Fibroblast of skin of scalp (primary cell): ENCODE measurements at places on chromosomes 4 and X.

DNA sequence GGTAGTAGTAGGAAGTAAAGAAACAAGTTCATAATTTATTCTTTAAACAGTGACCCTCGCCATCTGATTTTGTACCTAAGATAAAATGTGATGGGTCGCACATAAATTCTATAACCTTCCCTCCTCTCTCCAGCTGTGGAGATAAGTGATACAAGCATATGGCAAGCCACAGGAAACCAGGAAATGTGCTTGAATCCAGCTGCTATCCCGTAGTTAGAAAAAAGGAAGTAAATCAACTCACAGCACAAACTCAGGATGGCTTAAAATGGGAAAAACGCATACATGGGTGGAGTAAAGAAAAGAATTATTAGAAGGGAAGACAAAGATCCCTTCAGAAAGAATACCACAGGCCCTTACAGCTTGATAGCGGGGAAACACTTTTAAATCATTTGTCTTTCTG lies 78.2 kb downstream of the ZNF827 start:
- DNase-seq, result no peak

GRCh38 chr4:147916351-147916750 lies 184.5 kb downstream of the ARHGAP10 start:
- peak; percentile 48 for DNase-seq

DNA sequence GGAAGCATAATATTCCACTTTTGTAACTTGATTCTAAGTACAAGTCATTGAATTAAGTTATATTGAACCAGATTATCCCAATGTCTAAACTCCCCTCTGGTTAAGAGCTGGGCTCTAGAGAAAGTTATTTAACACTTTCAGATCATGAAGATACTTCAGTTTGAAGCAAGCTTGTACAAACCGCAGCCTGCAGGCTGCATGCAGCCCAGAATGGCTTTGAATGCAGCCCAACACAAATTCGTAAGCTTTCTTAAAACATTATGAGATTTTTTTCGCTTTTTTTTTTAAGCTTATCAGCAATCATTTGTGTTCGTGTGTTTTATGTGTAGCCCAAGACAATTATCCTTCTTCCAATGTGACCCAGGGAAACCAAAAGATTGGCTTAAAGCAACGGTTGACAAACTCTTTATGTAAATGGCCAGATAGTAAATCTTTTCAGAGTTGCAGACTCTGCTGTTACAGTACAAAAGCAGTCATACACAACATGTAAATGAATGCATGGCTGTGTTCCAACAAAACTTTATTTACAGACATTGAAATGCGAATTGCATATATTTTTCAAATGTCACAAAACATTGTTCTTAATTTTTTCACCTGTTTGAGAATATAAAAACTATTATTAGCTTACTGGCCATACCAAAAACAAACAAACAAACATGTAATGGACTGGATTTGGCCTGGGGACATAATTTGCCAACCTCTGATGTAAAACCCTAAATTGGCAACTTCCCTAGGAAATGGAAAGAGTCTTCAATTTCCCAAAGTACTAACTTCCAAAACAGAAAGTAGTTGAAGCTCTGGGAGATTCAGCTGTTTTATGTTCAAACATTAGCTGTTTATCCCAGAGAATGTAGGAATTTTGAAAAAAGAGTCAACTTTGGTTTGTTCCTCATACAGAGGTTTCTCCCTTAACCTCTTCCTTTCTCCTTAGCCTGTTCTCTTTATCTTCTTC lies 201.1 kb upstream of the MBNL3 start:
- DNase-seq, result no peak

- DNase-seq, result peak; percentile 56
Observed at GRCh38 chrX:31331015-31331414, 259.2 kb upstream of the FTHL17 start.

DNA sequence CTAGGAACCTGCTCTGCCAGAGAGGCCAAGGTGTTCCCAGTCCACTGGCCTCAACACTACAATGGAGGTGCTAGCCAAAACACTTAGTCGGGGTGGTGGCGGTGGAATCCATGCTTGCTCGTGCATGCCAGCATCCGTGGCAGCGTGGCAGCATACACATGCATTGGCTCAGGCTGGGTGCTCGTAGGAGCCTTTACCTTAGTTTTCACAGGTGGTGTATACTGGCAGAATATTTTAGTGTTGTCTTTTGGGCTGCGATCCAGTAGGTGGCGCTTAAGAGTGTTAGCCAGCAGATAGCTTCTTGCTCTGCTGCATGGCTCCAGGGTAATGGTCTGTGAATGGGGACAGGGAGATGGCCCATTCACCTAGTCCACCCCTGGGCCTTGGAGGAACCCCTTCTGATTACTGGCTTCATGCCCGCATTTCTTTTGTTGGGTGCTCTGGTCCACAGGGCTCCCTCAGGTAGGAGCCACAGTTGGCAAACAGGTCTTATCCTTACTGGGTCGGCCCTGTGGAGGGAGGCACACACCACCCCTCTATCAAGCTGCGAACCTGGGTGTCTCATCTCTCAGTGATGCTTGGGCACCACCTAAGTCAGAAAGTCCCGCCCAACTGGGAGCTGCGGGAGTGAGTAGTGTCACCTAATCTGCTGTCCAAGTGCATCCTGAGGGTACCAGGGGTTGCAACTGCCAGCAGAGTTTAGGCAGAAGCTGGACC lies 40.0 kb downstream of the RIPPLY1 start:
- no peak for DNase-seq

- no peak for DNase-seq
Observed at GRCh38 chrX:11254417-11255109, 38.6 kb upstream of the AMELX start.

DNA sequence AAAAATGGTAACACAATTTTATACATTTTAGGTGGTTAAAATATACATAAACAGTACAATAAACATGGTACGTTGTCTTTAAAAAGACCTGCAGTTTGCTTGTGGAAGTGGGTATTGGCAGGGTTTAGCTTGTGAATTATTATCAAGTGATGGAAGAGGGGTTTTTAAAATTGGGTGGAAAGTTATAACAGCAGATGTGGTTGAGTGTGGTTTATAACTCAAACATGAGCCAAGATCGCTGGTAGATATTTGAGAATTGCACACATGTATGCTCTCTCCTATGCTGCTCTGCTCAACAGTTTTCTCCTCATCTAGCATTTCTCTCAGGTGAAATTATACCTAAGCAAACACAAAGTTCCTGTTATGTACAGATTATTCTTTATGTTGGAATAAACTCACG lies 14.0 kb downstream of the EPGN start:
- DNase-seq, result no peak

- no peak for DNase-seq
Observed at GRCh38 chrX:37638047-37638446, 47.5 kb upstream of the XK start.

DNA sequence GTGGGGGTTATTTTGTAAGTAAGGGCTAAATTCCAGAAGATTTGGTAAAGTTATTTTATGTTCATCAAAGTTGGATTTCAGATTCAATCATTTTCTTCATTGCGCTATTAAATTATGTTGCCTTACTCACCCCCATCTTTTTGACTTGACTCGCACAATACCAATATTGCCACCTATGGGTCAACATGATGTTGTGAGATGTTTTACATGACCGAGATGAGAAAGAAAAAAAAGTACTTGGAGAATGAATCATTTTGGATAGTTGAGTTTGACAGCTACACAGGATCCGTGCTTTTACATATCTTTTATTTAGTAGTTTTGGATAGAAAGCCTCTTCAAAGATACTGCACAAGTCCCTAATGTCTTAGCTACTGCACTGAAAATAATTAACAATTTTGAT lies 224.2 kb upstream of the EMCN start:
- peak; percentile 45 for DNase-seq

- no peak for DNase-seq
Observed at GRCh38 chrX:44937606-44938005, 64.6 kb downstream of the KDM6A start.

- DNase-seq, result peak; percentile 74
Observed at GRCh38 chrX:68440940-68441339, 7.6 kb upstream of the OPHN1 start.

- DNase-seq, result no peak
Observed at GRCh38 chrX:99468993-99469392, 941.1 kb downstream of the PCDH19 start.

GRCh38 chr4:16227462-16227868 lies 1.2 kb upstream of the TAPT1 start:
- DNase-seq, result no peak

DNA sequence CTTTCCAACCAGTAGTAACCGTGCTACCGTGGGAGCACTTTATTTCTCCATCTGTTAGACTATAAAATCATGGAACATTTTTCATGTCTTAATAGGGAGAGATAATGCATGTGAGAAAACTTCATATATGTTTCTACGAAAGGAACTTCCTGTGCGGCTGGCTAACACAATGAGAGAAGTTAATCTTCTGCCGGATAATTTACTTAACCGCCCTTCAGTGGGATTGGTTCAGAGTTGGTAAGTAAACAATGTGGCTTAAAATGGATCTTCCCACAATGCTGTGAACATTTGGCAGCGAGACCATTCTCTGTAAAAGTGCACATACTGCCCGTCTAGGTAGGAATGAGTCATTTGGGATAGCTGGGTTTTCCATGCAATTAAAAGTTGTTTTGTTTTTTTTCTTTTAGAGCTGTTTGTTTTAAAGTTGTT lies 29.6 kb downstream of the PDK3 start:
- peak; percentile 64 for DNase-seq

- peak; percentile 89 for DNase-seq
Observed at GRCh38 chr4:53558065-53558801, 33.1 kb downstream of the LNX1 start.

GRCh38 chr4:138736362-138736761 lies 279.2 kb upstream of the NOCT start:
- DNase-seq, result peak; percentile 40

DNA sequence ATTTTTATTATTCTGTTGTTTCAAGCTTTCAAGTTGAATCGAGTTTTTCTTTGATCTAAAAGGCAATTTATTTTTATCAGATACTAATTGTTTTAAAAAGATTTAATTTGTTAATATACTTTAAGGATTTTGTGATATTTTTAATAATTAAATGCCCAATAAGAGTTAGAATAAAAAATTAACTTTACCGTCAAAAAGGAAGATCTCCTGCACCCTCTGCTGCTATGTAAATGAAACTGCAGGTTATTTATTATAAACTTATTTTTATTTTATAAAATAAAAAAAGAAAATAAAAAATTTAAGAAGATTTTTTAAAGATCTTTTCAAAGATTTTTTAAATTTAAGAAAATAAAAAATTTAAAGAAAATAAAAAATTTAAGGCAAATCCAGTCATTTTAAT lies 166.1 kb downstream of the CCSER1 start:
- DNase-seq, result no peak

GRCh38 chrX:40644176-40644575 lies 3.2 kb downstream of the CXorf38 start:
- no peak for DNase-seq

DNA sequence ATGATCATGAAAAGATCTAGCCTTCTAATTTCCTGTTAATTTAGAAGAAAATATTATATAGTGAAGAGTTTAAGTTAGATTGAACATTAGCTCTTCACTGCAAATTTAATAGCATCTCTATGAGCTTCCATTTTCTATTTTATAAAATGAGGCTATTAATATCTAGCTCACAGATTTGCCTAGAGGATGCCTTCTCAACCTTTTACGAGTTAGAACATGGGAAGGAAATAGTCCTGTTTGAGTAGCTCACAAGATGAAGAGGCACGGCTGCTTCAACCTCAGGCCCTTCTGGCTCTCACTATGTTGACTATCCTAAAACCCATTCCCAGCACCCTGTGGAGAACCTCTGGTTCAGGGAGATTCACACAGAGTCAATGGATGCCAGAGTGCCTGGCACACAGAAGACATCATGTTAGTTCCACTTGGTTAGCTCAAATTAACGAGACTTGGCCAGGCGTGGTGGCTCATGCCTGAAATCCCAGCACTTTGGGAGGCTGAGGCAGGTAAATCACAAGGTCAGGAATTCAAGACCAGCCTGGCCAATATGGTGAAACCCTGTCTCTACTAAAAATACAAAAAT lies 97.9 kb upstream of the GUCY1A1 start:
- no peak for DNase-seq

- no peak for DNase-seq
Observed at GRCh38 chr4:176013476-176014247, 52.0 kb upstream of the WDR17 start.
